ENCODE measurements at places on chromosomes 6 and 20. TPM values are rescaled to one million over a fixed set of nuclear protein-coding genes. Genes with fewer than 3 reads are reported as not detected.
A peak's percentile ranks its signal among the peaks of the same experiment; 100 is the strongest.

GRCh38 chr20:49785852-49786175 is 26.8 kb upstream of the SLC9A8 start:
- no peak for DNase-seq

GINS1 gene
- total RNA-seq = 2.8 TPM

DNA sequence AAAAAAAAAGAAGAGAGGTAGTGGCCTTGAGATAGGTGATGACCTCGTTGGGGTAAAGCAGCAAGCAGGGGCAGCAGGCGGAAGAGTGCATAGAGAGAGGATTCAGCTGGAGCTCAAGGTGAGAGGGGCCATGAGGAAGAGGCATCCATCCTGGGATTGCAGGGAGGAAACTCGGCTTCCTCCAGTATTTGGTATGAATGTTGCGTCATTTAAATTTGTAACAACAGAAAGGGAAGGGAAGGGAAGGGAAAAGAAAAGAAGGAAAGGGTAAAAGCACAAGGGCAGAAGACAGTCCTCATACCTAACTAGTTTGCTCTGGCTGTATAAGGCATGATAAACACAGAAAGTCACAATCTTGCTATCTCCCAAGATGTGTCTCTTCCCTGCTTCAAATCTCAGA is 39.9 kb upstream of the MYB start:
- no peak for DNase-seq

GRCh38 chr20:13348311-13349234 is 127.5 kb downstream of the ISM1 start:
- DNase-seq = no peak

DNA sequence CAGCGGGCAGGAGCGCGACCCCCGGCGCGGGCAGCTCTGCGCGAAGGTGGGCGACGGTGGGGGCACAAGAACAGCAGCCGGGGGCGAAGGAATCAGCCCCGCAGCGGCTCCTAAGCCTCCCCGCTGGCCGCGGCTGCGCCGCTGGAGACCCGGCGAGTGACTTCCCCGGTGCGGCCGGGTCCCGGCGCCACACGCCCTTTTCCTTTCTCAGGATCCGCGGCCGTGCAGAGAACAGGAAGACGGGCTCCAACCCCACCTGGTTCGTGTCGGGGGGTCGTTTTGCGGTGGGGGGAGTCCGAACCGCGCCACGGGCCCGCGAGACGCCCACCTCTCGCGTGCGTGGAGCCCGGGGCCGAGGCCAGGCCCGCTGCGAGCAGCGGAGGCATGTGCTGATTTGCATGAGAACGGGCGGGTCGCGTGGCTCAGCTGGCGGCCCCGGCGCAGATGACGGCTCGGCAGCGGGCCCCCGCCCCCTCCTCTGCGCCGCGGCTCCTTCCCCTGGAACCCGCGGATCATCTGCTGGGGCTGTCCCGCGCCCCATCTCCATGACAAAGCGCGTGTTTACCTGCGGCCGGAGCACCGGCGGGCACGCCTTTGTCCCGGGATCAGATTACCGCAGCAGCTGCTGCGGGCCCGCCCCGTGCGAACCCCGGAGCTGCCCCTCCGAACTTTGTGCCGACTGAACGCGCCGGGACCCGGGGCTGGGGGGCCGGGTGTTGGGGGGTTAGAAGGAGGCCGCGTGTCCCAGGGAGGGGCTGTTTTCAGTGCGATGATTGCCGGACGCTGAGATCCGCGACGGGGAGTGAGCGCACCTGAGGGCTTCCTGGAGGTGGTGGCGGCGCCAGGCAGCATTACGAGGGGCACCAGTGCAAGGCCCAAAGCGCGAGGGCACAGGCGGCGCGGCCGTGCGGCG is 4.9 kb upstream of the DLL1 start:
- peak; percentile 43 for DNase-seq

- DNase-seq = peak; percentile 40
Observed at GRCh38 chr6:41427642-41428335, 92.4 kb downstream of the NCR2 start.

- DNase-seq = peak; percentile 55
Observed at GRCh38 chr6:52063584-52064344, 23.6 kb downstream of the PKHD1 start.

DNA sequence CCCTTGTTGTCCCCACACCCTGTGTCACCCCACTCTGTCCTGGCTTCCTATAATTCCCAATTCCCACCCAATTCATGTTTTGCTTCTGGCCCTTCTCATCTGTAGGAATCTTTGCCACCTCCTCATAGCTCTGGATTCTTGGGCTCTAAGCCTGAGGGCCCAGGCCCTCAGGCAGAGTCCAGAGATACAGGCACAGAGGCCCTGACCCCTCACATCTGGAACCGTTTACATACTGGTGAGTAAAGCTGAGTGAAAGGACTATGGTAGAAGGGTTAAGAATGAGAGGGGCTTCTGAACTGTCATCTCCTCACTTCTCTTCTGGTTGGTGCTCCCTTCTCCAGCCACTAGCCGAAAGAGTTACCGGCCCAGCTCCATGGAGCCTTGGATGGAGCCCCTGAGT is 13.6 kb downstream of the PRRC2A start:
- DNase-seq = no peak

DNA sequence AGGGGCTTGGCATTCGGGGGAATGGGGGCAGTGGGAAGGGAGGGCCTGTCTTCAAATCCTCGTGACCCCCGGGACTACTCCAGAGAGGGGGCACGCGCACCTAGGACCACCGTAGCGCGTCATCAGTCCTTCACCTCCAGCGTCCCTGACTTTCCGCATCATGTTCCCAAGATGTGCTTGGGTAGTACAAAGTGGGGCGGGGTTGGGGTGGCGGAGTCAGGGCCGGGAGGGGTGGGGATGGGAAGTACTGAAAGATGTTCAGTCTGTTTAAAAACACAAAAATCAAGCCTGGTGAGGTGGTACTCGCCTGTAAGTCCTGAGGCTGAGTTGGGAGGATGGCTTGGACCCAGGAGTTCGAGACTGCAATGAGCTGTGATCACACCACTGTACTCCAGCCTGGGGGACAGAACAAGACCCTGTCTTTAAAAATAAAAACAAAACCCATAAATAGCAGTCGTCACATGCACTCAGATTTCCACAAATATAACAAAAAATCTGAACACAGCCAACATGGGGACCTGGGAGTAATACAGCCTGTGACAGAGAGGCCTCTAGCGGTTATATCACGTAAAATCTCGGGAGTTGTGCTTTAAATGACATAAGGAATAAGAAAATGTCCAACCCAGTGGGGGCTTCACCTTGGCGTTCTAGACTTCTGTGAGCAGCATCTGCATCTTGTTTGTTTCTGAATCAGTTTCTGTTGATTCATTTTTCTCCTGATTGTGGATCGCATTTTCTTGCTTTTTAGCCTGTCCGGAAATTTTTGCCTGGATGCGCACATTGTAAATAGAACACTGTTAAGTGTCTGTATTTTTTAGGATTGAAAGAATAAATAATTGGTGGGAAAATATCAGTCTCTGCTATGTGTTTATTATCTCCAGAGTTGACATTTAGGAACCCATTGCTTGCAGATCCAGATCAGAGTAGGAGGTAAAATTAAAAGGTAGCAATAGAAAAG is 698 bp upstream of the LRP11 start:
- peak; percentile 70 for DNase-seq

GRCh38 chr20:60447703-60448102 is 489.5 kb downstream of the CDH26 start:
- no peak for DNase-seq

THBS2 gene
- not detected for total RNA-seq

PTCRA gene
- total RNA-seq = not detected

RAET1G gene
- not detected for total RNA-seq

DNA sequence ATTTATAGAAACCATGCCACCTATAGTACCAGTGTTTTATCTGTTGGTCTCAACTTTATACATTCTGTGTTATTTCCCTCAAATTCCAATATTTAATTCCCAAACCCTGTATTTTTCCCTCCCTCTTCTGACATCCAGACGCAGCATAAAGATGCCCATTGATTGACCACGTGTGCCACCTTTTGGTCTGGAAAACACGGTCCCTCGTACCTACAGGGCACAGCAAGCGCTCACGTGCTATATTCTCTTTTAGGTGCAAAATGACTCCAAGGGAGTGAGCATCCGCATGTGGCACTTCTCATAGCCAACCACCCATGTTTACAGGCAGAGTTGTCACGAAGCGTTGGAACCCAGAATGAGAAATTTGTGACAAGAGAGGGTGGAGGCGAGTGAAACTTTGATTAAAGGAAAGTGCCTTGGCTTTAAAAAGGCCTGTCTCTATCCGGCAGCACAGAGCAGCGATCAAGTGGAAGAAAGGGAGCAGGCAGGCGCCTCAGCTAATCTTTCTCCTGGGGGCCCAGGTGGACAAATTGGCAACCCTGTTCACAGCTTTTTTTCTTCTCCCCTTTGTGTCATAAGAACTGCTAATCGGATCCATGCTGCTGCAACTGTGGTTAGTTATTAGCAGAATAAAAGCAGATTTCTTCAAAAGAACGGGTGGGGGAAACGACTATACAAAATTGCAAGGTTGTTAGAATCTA is 225.9 kb downstream of the TMEM242 start:
- no peak for DNase-seq

WFDC10B gene
- not detected for total RNA-seq

TXLNB gene
- total RNA-seq = 0.72 TPM

PRR18 gene
- not detected for total RNA-seq
